ENCODE measurements at places on chromosomes 11 and 22.

DNA sequence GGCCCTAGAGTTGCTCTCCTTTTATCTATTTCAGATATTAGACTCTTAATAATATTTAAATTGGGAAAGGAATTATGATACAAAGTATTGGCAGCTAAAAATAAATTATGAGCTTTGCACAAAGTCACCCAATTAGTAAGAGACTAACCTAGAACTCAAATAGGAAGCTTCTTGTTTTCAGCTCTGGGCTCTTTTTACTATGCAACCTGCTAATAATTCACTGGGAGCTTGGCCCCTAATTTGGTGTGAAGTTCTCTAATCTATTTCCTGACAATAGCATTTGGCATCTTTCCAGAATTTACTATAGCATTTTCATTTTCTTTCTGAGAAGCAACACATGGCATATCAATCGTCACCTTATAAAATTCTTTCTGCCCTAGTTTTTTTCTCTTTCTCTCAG, 727.7 kb upstream of the ANO5 start:
- DNase-seq = no peak

DNA sequence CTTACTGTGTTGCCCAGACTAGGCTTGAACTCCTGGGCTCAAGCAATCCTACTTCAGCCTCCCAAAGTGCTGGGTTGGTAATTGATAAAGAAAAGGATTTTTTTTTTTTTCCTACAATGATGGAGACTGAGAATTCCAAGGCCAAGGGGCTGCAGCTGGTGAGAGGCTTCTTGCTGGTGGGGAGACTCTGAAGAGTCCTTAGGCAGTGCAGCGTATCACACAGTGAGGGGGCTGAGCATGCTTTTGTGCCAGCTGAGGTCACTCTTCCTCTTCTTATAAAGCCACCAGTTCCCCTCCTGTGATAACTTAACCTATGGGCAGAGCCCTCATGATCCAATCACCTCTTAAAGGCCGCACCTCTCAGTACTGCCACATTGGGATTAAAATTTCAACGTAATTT, 28.2 kb upstream of the CCDC81 start:
- DNase-seq = no peak

DNA sequence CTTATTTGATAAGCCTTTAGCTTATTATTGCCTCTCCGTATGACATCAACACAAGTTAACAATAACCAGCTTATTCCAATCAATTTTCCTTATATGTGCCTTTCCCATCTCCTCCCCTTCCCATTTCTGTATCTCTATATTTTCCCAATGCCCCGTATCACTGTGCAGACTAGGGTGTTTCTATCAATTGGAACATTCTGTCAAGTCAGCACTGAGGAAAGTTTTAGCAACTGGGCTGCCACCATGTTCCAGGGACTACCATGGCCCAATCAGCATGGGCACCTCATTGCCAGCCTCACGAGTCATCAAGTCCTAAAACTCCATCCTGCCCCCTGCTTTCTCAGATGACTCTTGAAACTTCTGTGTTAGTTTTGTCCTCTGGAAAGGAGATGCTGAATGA, 973.1 kb upstream of the CNTN5 start:
- DNase-seq = no peak

DNA sequence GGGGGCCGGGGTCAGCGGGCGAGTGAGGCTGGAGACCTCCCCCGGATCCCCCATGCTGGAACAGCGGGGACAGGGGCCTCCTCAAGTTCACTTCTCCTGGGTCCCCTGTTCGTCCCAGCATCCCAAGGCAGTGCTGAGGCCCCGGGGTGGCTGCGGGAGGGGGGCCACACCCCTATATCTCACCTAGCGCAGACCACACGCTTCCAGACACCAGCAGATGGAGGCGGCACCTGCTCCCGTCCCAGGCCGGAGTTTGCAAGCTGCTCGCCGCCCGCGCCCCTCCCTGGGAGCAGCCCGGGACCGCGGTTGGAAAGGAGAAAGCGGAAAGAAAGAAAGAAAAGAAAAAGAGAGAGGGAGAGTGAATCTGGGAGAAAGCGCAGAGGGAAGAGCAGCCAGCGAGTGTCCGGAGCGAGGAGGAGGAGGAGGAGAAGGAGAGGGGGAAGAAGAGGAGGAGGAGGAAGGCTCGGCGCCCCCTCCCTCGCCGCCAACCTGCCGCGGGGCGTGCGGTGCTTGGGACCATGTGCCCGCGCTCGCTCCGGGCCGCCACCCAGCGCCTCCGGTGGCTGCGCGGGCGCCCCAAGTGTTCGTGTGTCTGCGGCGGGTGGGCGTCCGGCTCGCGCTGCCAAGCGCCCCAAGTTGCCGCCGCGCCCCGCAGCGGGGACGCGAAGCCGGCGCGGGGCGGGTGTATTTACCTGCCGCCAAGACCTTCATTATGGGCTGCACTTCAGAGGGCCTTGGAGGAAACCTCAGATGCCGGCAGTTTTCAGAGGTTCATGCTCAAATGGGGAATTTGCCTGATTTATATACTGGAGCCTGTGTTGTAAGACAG, at the start of gene LIF:
Gene LIF (minus strand): TSS at position 775 of the 829 bp plus-strand sequence. CDS start 64 bp downstream, at position 711.
- no peak for DNase-seq

DNA sequence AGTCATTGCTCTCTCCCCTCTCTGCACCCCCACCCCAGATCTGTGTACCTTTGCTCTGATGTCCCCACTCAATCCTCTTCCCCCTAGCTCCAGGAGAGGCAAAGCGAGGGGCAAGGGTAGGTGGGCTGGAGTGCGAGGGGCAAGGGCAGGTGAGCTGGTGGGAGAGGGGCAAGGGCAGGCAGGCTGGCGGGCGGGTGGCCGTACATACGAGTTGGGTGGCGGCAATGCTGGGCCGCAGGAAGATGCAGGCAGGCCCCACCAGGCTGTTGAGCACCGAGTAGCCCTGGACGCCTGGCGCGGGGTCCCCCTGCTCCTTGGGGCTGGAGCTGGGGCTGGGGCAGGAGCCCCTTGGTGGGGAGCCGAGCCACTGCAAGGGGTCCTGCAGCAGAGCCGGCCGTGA, 908 bp downstream of the CABP2 start:
- DNase-seq = no peak

DNA sequence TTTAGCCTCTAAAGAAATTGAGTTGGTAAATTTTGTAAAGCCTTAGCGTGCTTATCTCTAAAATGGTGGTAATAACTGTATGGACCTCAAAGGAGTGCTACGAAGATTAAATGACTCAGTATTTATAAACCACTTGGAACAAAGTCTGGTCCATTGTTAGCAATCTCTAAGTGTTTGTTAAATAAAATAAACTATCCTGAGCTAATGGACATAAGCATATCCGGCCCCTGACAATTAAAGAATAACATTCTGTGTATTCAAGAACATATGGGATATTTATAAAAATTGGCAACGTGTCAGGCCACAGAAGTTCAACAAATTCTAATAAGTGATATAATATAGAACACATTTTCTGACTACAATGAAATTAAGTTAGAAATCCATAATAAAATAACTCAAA, 71.0 kb downstream of the MYEOV start:
- no peak for DNase-seq

DNA sequence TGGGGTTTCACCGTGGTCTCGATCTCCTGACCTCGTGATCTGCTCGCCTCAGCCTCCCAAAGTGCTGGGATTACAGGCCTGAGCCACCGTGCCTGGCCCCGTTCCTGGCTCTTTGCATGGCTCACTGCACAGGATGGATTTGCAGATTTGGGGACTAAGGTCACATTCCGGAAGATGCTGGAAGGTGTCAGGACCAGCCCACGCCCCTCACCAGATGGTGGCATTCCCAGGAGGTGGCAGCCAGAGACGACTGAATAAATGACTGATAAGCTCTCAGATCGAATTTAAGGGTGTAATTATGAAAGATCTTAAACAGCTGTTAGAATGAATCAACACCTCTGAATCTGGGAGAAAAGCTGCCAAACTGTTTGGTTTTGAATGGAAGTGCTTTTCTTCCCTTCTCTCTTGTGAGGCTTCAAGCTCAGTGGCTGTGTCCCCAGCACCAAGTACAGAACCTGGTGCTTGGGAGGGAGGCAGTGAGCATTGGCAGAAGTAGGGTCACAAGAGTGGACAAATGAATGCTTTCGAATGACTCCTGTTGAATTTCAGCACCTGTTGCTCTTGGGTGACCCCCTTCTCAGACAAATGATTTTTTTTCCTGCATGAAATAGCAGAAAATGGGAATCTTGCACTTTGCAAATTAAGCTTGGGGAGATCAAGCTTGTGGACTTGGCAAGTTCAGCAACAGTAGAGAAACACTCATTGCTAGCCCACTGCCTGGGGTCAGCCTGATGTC, 69.6 kb downstream of the KIAA1671 start:
- DNase-seq = no peak

DNA sequence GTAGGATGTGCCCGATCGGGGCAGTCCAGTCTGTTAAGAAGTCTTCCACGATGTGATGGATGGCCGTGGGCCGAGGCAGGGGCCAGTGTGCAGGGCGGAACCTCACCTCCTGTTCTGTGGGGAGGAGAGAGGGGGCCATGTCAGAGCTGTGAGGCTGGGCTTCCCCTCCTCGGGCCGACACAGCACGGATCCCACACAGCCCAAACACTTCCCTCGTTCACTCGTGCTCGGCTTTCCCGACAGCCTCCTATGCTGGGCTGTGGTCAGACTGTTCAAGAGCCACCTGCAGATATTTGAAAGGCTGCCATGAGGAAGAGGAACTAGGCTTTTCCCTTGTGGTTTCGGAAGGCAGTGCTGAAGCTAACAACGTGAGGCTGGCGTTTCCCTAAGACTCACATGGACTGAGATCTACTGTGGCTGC, 12.3 kb upstream of the TXN2 start:
- no peak for DNase-seq

DNA sequence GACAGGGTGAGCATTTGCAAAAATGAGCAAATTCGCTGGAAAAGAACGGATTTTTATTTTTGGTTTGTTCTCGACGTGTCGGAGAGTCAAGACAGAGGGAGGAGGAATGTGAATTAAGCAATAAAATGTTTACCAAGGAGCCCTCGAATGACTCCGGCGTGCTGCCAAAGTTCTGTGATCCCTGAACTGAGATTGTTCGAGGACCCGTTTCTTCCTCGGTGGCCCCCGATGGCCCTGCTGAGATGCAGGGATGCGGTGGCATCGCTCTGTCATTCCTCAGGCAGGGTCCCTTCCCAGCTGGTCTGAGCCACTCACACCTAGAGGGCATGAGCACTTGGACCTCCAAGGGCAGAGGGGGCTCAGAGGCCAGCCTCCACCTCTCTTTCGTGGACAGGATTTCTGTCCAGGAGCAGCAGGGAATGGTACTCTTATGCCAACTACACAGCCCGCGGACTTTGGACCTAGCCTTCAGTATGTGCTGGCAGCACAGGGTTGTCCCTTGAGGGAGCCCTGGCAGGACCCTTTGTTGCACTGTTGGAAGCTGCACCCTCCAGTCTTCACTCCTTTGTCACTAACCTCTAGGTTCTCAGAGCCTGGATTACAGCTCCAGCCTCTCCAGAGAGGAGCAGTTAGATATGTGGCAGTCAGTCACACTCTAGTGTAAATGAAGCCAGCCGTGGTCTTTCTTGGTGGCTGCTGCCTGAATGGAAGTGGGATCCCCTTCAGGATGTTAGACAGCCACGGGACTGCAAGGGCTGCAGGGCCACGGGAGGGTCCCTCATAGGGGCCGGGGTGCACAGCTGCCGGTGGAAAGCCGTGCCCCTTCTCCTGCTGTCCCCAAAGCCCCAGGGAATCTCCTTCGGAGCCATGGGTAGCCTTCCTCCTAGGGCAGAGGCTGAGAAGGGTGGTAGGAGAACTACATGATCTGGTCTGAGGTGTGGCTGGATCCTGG, 109.4 kb upstream of the ANO1 start:
- no peak for DNase-seq

- no peak for DNase-seq
Observed at GRCh38 chr22:20618488-20618887, 111.1 kb downstream of the MED15 start.

GRCh38 chr11:23041001-23041503, 180.8 kb upstream of the CCDC179 start:
- DNase-seq = no peak

DNA sequence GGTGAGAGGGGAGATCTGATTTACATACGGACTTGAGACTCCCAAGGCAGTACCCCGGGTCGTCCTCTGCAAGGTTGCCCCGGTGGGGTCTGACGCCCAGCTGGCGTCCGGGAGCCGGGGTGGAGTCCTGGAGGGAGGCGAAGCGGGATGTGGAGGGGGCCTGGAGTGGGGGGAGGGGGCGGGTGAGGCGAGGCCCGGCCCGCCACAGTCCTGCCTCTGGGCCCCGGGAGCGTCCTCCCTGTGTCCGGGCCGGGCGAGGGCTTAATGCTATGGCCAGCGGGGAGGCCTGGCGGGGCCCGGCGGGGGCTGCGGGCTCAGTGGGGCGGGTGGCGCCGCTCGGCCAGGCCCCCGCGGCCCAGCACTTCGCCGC, 2.4 kb upstream of the MYBPC3 start:
- no peak for DNase-seq

DNA sequence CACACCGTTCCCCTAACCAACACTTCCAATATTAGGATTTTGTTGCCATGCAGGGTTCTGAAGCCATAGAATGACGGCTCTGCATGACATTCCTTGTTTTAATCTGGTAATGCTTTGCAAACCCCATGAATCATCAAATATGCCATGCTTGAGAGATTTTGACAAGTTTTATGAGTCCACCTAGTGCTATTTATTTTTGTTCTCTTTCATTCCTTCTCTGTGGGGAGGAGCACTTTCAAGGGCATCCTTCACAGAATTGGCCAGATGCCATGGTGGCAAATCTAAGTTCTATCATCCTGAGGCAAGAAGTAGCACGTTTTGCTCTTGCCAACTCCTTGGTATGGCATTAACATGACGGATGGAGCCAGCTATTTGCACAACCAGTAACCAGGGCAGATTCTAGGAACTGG, 268.4 kb downstream of the FAM76B start:
- DNase-seq = no peak

GRCh38 chr22:39647836-39648629, 77.5 kb downstream of the CACNA1I start:
- no peak for DNase-seq

GRCh38 chr11:57641011-57641807, 8.5 kb downstream of the YPEL4 start:
- DNase-seq = no peak

Data from esophagus muscularis mucosa (tissue), 4 donors.